ENCODE measurements at places on chromosomes 1 and 21. TPM values are rescaled to one million over a fixed set of nuclear protein-coding genes. Genes with fewer than 3 reads are reported as not detected.

Gene SDF4
- 180 TPM for total RNA-seq

Gene USH2A
- 0.02 TPM for total RNA-seq

DNA sequence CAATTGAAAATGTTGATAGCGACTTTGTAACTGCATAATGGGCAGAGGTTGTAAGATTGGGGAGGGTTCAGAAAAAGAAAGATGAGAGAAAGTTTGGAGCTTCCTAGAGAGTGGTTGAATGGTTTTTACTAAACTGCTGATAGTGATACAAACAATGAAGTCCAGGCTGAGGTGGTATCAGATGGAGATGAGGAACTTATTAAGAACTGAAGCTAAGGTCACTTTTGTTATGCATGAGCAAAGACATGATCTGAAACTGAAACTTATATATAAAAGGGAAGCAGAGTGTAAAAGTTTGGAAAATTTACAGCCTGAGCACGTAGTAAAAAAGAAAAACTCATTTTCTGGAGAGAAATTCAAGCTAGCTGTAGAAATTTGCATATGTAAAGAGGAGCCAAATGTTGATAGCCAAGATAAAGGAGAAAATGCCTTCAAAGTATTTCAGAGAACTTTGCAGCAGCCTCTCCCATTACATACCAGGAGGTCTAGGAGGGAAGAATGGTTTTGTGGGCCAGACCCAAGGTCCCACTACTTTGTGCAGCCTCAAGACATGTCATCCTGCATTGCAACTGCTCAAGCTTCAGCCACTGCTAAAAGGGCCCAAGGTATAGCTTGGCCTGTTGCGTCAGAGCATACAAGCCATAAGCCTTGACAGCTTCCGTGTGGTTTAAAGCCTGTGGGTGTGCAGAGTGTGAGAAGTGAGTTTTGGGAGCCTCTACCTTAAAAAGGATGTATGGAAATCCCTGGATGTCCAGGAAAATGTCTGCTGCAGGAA lies 843.9 kb downstream of the AMY1C start:
- no peaks in the 10 kb centered on the region for H3K27me3 ChIP-seq
- H3K27ac ChIP-seq, result no peak overlapping the region
- H3K4me1 ChIP-seq, result no peaks in the 10 kb centered on the region
- no peaks in the 10 kb centered on the region for H3K36me3 ChIP-seq

GRCh38 chr1:37575692-37576091 lies 19.0 kb downstream of the DNALI1 start:
- peaks cover 48% of the 10 kb centered on the region for H3K36me3 ChIP-seq
- peak overlapping the region; percentile 76 for H3K27ac ChIP-seq
- DNase-seq, result peak; percentile 30
- peaks cover 30% of the 10 kb centered on the region for H3K4me1 ChIP-seq
- no peak overlapping the region for H3K4me3 ChIP-seq

DNA sequence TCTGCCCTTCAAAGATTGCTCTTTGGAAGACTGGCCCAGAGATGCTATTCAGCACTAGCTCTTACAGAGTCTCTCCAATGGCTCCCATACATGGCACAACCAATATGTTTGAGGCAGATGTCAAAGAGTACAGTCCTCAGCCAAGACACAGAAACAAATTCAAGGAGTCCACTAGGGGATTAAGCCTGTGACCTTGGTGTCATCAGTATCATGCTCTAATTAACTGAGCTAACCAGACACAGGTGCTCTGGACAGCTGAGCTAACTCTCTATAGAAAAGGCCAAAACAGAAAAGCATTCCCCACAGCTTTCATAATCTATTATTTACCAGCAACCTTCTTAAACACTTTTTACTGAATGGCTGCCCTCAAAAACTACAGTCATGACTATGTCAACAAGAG lies 666.0 kb upstream of the PLXNA2 start:
- peaks cover 4% of the 10 kb centered on the region for H3K4me1 ChIP-seq
- H3K27ac ChIP-seq, result no peak overlapping the region
- H3K36me3 ChIP-seq, result no peaks in the 10 kb centered on the region
- no peaks in the 10 kb centered on the region for H3K27me3 ChIP-seq
- no peak overlapping the region for H3K4me3 ChIP-seq

Data from astrocyte (in vitro differentiated cells and primary cell).